ENCODE measurements at places on chromosomes 1 and 21.

DNA sequence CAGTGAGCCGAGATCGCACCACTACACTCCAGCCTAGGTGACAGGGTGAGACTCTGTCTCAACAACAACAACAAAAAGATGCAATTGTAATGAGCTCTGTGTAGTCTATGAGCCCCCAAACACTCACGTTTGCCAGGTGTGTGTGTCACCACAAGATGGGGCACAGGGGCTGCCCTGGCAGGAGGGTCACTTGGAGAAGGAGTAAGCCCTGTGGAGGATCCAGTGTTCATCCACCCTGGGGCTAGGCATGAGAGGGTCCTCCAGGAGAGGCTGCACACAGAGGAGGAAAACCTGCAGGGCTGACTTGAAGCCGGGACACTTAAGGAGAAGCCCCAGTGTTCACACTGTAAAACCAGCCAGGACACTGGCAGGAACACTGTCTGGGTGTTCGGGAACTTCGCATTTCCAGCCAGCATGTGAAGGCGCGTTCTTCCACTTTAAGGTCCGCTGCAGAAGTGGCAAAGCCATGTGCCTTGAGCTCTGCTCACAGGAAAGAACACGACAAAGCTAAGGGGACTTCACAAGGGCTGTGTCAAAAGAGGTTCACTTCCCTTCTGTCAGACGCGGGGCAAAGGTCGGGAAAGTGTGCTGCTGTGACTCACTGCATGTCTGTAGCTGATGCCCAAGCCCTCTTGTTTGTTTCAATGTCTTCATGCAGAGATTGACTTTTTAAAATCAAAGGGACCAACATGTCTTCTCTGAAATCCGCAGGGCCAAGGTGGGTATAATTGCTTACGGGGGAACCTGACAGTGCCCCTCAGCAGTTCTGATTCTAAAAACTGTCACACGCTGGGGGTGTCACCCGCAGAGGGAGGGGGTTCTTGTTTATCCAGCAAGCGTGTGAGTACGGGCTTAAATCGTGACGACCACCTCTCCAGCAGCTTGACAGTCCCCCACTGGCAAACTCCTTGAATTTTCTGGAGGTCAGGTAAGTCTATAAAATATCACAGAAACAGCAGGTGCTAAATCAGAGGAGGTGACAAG lies 102.8 kb downstream of the RIPK4 start:
- peak; percentile 4 for DNase-seq

DNA sequence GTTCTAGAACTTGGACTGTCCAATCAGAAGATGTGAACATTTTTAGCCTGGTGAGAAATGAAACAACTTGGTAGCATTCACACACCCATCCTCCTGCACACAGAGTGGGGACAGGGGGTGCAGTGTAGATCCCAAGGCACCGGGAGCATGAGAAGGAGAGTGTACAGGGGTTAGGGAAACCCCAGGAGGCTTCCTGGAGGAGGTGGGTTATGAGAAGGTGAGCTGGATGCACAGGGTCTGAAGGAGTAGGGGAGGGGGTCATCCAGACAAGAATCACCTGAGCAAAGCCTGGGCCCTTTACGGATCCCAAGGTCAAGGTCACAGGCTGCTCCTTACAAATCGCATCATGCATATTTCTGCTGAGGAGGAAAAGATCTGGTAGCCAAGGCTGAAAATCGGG lies 117.5 kb upstream of the TMPRSS2 start:
- no peak for DNase-seq

GRCh38 chr1:39933956-39934941 lies 20.7 kb upstream of the MFSD2A start:
- DNase-seq, result no peak

DNA sequence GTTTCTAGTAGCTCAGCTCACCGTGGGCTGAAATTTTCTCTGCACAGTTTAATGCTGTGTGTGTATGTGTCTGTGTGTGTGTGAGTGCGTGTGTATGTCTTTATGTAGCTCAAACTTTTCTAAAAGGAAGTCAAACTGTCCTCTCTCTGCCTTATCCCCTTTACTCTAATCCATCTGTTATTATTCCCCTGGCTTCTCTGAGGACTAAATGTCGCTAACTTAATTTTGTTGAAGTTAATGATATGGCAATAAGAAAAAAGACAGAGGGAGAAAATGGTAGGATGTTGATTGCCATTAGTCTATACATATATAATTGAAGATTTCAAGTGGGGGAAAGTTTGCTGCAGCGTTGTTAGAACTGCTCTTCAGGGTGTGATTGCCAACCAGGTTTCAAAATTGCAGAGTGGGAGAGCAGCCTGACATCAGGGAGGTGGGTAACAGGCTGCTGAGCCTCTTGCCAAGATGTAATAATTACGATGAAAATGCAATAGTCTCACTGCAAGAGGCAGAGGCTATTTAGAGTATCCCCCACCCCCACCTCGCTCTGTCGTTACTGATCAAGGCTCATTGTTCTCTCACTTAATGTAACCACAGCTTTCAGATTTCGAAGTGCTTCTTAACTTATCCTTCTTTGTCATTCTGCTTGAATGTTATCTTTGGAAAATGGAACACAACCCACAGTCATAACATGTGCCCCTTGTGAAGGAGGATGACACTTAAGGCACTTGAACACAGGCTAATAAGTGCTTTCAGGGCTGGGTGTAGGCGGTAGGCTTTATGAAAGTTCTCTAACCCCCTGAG lies 559.0 kb upstream of the PLXNA2 start:
- no peak for DNase-seq

DNA sequence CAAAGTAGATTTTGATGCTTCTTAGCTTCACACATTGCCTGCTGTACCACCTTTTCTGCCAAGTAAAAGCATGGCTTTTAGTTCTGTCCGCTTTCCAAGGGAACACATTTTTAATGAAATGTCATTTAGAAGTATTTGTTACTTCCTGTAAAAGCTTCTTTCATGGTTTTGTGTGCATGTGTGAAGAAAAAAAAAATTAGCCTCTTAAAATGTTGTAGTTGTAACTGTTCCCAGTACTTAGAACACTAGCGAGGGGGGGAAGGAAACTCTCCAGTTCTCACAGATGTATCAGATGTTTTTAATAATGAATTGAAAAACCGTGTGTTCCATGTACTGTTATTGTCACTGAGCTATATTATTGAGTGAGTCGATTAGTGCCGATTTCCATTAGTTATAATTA lies 568.3 kb upstream of the ADGRL2 start:
- DNase-seq, result no peak

GRCh38 chr1:238143038-238143437 lies 252.3 kb upstream of the ZP4 start:
- DNase-seq, result no peak

- DNase-seq, result no peak
Observed at GRCh38 chr1:24152631-24153494, 9.9 kb upstream of the IL22RA1 start.

- no peak for DNase-seq
Observed at GRCh38 chr1:73644198-73644597, 553.8 kb downstream of the LRRIQ3 start.

DNA sequence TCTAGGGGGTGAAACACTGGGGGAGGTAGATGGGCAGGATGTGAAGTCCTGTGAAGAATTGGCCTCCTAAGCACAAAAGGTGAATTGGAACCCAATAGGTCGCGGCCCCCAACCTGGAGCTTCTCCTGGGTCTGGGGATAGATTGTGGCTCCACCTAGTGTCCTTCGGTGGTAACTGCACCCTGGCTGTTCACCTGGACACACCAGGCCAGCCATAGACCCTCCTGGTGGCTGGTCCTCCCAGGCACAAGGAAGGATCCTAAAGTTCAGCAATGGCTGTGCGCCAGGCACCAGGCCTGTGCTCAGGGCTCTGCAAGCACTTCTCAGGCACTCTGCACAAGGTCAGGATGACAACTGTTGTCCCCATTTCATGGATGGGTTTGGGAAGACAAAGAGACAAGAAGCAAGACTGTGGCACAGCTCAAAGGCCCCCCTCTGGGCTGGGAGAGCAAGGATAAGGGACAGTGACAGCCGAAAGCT lies 13.5 kb downstream of the ESPN start:
- DNase-seq, result peak; percentile 68
